Activated CD4-positive, CD25-positive, alpha-beta regulatory T cell (primary cell): ENCODE measurements at places on chromosomes 16 and 17.

DNA sequence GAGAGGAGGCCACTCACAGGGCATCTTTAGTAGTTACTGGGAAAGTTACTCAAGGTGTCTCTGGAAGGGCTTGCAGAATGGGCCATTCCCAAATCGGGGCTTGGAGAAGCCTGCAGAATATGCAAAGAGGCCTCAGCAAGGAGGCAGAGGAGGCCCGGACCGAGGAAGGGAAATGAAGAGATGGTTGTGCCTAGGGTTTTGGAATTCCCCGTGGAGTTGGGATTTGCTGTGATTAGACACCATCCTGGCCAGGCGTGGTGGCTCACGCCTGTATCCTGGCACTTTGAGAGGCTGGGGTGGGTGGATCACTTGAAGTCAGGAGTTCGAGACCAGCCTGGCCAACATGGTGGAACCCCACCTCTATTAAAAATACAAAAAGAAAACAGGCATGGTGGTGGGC, 193.0 kb downstream of the IRF8 start:
- no peak for DNase-seq

DNA sequence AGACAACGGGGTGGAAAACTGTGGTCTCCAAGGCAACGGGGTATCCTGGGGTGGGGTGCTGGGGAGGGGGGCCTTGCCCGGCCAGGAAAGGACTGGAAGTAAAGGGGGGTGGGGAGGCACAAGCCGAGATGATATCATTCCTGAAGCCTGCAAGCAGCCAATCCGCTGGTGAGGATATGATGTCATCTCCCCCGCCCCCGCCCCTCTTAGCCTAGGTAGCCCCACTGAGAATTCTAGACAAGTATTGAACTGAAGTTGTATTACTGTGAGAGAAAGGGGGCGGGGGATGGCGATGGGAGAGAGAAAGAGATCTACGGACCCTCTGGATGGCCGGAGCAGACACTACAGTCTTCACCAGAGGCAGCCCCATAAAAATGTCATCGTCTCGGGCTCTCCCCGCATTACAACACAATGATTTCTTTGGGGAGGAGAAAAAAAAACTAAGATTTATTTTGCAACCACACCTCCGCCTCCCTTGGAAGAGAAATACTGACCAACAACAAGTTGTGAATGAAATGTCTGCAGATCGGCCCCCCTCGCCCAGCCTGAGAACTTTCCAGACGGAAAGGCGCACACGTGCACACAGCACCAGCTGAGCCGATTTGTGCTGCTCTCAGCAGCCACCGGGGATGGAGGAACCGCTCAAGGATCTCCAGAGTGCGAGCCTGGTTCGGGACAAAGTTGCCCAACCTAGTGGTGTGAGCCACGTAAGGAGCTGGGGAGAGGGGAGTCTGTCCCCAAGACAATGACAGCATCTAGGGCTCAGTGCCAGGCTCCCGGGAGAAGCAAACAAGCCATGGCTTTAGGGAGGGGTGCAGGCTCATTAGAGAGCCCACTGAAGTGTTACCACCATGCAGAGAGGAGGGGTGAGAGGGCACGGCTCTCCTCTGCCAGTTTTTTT, 222.1 kb downstream of the SOX9 start:
- DNase-seq: no peak

DNA sequence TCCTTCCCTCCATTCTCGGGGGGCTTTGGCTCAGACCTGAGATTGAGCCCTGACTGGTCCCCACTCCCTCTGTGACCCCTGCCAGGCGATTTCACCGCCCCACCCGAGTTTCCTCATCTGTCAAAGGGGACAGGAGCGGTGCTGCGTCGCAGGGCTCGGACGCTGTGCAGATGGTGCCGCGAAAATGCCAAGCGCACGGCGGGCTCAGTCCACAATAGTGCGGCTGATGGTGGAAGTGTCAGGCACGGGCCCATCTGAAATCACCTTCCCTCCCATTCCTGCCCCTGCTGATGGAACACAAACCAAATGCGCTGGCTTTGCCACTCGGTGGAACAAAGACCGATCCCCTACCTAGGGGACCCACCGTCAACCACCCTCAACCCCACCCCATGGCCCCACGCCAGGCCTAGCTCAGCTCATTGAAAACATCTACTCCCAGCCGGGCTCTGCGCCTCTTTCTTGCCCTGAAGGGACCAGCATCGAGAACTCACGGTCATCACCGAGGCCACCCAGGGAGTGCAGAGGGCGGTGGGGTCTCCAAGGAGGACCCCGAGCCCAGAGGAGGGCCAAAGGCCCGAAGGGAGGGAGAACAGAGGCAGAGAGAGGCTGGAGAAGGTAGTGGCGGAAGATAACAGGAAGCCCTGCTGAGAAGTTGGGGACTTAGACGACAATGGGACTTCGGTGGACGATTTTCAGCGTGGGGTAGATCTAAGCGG, 1.4 kb downstream of the CARHSP1 start:
- DNase-seq: no peak

DNA sequence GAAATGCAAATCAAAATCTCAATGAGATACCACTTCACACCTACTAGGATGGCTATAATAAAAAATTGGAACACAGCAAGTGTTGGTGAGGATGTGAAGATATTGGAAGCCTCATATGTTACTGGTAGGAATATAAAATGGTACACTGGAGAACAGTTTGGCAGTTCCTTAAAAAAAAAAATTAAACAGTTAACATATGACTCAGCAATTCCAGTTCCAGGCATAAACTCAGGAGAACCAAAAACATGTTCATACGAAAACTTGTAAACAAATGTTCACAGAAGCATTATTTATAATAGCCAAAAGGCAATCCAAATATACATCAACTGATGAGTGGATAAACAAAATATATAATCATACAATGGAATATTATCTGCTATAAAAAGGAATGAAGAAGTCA, 28.2 kb downstream of the ZNF652 start:
- DNase-seq: no peak
